ENCODE measurements at places on chromosomes 4 and X. TPM values are rescaled to one million over a fixed set of nuclear protein-coding genes. Genes with fewer than 3 reads are reported as not detected.

The PABPC1L2B gene
- not detected for total RNA-seq

The RAB9B gene
- 0.51 TPM for total RNA-seq

The MAGEA4 gene
- not detected for total RNA-seq

The NXF2B gene
- total RNA-seq: not detected

The F11 gene
- total RNA-seq: not detected

The ETDB gene
- total RNA-seq: not detected
